Stomach (tissue), 19 donors: ENCODE measurements at places on chromosomes 6 and 20. TPM values are rescaled to one million over a fixed set of nuclear protein-coding genes. Genes with fewer than 3 reads are reported as not detected.
A peak's percentile ranks its signal among the peaks of the same experiment; 100 is the strongest.

NKAIN4 gene
- 1.2 TPM for polyA plus RNA-seq

PLCB4 gene
- 8.2 TPM for polyA plus RNA-seq

CDSN gene
- 0.05 TPM for polyA plus RNA-seq

TBXT gene
- polyA plus RNA-seq: not detected

C20orf141 gene
- polyA plus RNA-seq: not detected

CCN5 gene
- 2.5 TPM for polyA plus RNA-seq

ANKRD66 gene
- not detected for polyA plus RNA-seq

EDN1 gene
- polyA plus RNA-seq: 6.5 TPM

SLC12A5 gene
- 5.5 TPM for polyA plus RNA-seq

TEAD3 gene
- polyA plus RNA-seq: 31.0 TPM

MEI4 gene
- not detected for polyA plus RNA-seq

GRCh38 chr6:53055873-53056272 is 9.3 kb upstream of the FBXO9 start:
- peaks cover 21% of the 10 kb centered on the region for H3K36me3 ChIP-seq
- H3K27me3 ChIP-seq: no peaks in the 10 kb centered on the region
- no peak for DNase-seq

DNA sequence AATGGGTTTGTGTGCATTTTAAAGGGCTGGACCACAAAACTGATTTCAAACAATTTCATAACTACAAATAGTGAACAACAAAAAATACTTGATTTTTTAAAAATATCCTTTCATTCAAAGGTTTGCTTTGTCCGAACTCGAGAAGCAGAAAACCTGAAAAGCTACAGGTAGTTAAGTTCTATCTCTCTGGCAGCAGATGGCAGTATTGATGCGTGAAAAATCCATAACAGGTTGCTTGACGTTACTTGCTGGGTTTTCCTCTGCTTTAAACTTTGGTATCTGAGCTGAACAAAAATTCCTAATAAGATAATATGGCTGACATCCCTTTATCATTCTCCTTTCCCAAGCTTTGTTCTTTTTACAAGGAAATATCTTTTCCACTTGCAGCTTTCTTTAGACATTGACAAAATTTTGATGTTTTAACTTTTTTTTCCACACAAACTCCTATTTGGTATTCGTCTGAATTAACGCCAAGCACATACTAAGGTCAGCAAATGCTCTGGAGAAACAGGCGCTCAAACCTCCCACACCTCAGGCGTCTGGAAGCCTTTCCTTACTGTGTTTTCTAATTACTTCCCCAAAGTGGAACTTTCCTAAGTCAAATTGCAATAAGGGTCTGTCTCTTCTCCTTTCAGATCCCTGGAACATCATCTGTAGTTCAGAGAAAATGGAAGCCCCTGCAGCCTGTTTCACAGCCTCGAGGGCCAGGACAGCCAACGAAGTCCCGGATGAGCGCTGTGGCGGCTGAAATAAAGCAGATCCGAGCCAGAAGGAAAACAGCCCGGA is 50.3 kb upstream of the GFRAL start:
- H3K27ac ChIP-seq: no peak overlapping the region
- H3K4me3 ChIP-seq: no peak overlapping the region
- peak; percentile 85 for DNase-seq
- H3K27me3 ChIP-seq: no peaks in the 10 kb centered on the region

- H3K4me3 ChIP-seq: no peak overlapping the region
- no peak for DNase-seq
- no peak overlapping the region for H3K27ac ChIP-seq
- peaks cover 7% of the 10 kb centered on the region for H3K4me1 ChIP-seq
- H3K27me3 ChIP-seq: no peaks in the 10 kb centered on the region
These were observed 59.5 kb downstream of the PDE7B start for GRCh38 chr6:135910790-135911618.

DNA sequence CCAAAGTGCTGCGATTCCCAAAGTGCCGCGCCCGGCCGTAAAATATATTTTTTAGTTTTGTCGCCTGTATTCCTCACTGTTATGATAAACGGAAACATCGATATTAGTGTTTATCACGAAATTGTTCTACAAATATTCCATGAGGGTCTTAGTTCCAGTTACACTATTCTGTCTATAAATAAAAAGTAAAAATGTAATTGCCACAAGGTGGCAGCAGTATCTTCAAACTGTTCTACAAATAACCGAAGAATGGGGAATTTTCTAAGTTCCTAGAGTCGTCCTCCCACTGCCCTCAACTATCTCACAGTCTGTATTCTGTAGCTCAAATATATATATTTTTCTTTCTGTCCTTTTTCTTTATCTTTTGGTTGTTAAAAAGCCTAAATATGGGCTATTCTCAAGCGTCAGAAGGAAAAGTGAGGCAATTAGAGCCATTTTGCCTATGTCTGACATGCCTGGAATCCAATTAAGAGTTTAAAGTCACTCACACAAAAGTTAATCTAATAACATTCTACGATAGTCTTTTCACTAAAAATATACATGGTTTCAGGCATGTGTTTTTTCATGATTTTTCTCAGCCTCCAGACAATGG is 14.2 kb upstream of the FAM162B start:
- H3K4me1 ChIP-seq: no peaks in the 10 kb centered on the region
- no peak overlapping the region for H3K4me3 ChIP-seq

DNA sequence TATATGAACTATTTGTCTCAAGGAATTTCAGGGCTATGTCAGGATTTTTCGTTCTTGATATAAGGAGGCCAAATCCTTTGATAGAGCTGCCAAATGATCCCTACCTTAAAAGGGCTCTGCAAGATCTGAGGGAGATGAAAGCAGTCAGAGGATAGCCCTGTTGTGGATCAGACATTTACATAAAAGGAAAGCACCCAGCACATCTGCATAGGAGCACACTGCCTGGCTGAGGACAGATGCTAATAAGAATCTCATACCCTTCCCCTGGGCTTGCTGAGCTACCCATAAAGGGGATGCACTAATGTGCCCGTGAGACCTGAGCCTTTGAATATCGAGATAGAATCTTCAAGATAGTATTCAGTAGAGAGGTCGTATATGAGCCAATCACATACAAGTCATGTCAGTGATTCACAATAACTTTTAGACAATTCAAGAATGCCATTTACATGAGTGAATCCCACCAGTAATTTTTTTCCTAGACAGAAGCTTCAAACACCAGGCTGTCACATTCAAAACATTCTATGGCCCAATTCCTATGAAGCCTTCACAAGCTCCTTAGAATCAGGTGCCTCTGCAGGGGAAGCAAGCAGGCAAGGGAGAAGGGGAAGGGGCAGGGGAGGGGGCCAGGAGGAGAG is 71.1 kb downstream of the STMND1 start:
- no peaks in the 10 kb centered on the region for H3K27me3 ChIP-seq
- no peak overlapping the region for H3K4me3 ChIP-seq
- H3K4me1 ChIP-seq: no peaks in the 10 kb centered on the region

GRCh38 chr20:49543071-49543857 is 24.7 kb downstream of the PTGIS start:
- no peak for DNase-seq
- no peak overlapping the region for H3K27ac ChIP-seq
- H3K27me3 ChIP-seq: no peaks in the 10 kb centered on the region
- H3K4me3 ChIP-seq: no peak overlapping the region
- H3K4me1 ChIP-seq: peaks cover 12% of the 10 kb centered on the region

GRCh38 chr6:84575264-84575663 is 189.1 kb downstream of the TBX18 start:
- DNase-seq: no peak
- no peaks in the 10 kb centered on the region for H3K36me3 ChIP-seq
- H3K27me3 ChIP-seq: no peaks in the 10 kb centered on the region
- no peak overlapping the region for H3K27ac ChIP-seq
- H3K4me3 ChIP-seq: no peak overlapping the region

DNA sequence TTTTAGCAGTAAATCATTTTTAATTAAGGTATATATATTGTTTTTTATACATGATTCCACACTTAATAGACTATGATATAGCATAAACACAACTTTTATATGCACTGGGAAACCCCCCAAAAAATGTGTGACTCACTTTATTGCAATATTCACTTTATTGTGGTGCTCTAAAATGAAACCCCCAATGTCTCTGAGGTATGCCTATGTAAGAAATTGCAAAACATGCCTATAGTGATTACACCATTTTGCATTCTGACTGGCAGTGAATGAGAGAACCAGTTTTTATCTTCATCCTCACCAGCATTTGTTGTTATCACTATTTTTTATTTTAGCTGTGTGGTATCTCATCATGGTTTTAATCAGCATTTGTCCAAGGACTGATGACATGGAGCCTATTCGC is 8.5 kb upstream of the CST11 start:
- no peaks in the 10 kb centered on the region for H3K27me3 ChIP-seq
- no peak for DNase-seq
- H3K4me3 ChIP-seq: no peak overlapping the region
- H3K27ac ChIP-seq: no peak overlapping the region

DNA sequence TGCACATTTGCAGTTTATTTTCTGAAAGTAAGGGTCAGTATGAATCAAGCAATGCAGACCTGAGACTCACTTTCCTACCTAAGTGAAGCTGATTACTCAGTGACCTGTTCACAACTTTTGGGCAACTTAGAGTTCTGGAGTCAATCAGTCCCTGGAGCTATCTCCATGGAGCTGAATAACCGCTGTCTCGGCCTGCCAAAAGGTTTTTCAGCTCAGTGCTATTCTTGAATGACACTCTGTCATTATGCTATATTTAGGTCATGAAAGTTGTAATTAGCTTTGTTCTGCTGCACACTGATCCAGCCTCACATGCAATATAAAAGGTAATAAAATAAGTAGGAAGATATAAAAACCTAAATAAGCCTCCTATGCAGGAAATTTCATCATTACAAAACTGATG is 356.0 kb downstream of the BMP2 start:
- no peaks in the 10 kb centered on the region for H3K36me3 ChIP-seq
- no peak for DNase-seq
- H3K4me1 ChIP-seq: no peaks in the 10 kb centered on the region
- no peak overlapping the region for H3K27ac ChIP-seq

GRCh38 chr20:40422656-40423055 is 266.4 kb downstream of the MAFB start:
- H3K36me3 ChIP-seq: no peaks in the 10 kb centered on the region
- no peak overlapping the region for H3K27ac ChIP-seq
- H3K4me3 ChIP-seq: no peak overlapping the region
- no peak for DNase-seq
- no peaks in the 10 kb centered on the region for H3K27me3 ChIP-seq

DNA sequence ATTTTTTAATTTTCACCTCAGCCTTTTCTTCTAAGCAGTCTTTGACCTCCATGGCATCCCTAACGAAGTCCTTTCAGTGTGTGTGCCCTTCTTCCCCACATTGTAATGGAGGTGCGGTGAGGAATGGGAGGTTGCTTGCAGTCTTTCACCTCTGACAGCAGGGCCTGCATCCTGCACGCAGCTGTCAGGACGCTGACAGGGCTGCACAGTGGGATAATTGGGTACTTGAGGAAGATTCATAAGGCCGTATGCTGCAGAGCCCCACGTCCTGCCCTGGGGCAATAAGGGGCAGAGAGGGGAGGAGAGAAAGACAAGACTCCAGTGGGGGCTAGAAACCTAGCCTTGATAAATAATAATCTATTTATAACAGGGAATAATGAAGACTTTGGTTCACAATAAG is 184.7 kb downstream of the SAMD5 start:
- no peaks in the 10 kb centered on the region for H3K36me3 ChIP-seq
- no peak overlapping the region for H3K27ac ChIP-seq
- no peak for DNase-seq
- H3K4me3 ChIP-seq: no peak overlapping the region

DNA sequence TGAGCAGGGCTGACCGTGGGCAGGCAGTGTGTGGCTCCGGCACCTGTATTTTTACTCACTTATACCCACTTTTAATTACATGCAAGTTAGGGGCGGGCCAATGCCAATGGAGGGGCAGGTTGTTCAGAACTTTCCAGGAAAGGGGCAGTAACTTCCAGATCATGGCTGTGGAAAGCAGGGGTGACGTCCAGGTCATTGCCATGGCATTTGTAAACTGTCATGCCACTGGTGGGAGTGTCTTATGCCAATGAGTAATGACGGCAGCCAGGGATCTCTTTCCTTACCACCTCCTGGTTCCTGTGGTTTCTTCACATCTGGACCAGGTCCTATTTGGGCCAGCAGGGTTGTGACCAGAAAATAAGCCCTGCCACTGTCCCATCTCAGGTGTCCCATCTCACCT is 258.7 kb downstream of the THBS2 start:
- no peaks in the 10 kb centered on the region for H3K27me3 ChIP-seq
- no peak overlapping the region for H3K4me3 ChIP-seq
- H3K4me1 ChIP-seq: no peaks in the 10 kb centered on the region
- no peaks in the 10 kb centered on the region for H3K36me3 ChIP-seq
- DNase-seq: no peak
- no peak overlapping the region for H3K27ac ChIP-seq

DNA sequence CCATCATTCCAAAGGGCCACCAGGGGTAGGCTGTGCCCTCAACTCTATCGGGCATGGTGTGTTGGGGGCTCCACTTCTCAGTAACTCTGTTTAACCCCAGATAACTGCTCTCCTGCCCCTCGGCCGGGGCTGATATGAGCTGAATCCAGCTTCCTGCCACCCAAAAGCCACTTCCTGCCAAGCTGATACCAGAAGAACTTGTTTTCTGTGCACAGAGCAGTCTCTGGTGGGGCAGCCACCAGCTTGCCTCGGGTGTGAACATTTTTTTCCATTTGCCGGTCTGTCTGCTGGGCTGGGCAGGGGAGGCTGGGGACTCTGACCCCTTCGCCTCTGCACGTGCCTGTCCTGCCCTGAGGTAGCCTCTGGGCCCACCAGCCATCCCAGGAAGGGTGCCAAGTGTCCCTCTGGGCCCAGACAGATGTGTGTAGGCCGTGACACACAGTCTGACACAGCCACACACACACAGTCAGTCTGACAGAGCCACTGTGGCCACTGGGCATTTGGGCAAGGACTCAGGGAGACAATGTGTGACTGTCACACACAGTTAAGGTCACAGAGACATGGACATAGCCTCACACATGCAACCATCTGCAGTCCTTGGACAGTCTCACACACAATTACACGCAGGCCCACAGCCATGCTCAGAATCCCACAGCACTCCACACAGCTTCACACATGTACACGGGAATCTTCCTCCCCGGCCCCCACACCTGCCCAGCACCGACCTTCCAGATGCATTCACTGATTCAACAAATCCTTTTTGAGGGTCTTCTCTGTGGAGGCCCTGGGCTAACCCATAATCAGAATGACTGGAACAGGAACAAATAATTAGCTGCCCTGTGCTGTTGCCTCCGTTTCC is 45.1 kb downstream of the NOL4L start:
- H3K4me1 ChIP-seq: peaks cover 41% of the 10 kb centered on the region
- no peaks in the 10 kb centered on the region for H3K36me3 ChIP-seq
- H3K27ac ChIP-seq: peak overlapping the region; percentile 76

GRCh38 chr6:3324262-3324942 is 65.7 kb downstream of the PSMG4 start:
- H3K36me3 ChIP-seq: no peaks in the 10 kb centered on the region
- DNase-seq: peak; percentile 75
- H3K4me3 ChIP-seq: no peak overlapping the region
- H3K27ac ChIP-seq: peak overlapping the region; percentile 13
- H3K27me3 ChIP-seq: no peaks in the 10 kb centered on the region

GRCh38 chr6:56540232-56541029 is 102.3 kb downstream of the DST start:
- no peaks in the 10 kb centered on the region for H3K27me3 ChIP-seq
- peaks cover 12% of the 10 kb centered on the region for H3K36me3 ChIP-seq
- no peak for DNase-seq
- H3K4me1 ChIP-seq: peaks cover 65% of the 10 kb centered on the region
- H3K4me3 ChIP-seq: peak overlapping the region; percentile 60

- no peak for DNase-seq
- H3K4me3 ChIP-seq: no peak overlapping the region
- no peak overlapping the region for H3K27ac ChIP-seq
- no peaks in the 10 kb centered on the region for H3K27me3 ChIP-seq
These were observed 76.7 kb downstream of the IYD start for GRCh38 chr6:150445486-150445885.

- no peaks in the 10 kb centered on the region for H3K36me3 ChIP-seq
- peak overlapping the region; percentile 96 for H3K27ac ChIP-seq
- peak overlapping the region; percentile 90 for H3K4me3 ChIP-seq
These were observed 730 bp downstream of the PARD6B start for GRCh38 chr20:50731930-50732690.
